Chondrocyte (in vitro differentiated cells): ENCODE measurements at places on chromosomes 13 and 19. TPM values are rescaled to one million over a fixed set of nuclear protein-coding genes. Genes with fewer than 3 reads are reported as not detected.
A peak's percentile ranks its signal among the peaks of the same experiment; 100 is the strongest.

DNA sequence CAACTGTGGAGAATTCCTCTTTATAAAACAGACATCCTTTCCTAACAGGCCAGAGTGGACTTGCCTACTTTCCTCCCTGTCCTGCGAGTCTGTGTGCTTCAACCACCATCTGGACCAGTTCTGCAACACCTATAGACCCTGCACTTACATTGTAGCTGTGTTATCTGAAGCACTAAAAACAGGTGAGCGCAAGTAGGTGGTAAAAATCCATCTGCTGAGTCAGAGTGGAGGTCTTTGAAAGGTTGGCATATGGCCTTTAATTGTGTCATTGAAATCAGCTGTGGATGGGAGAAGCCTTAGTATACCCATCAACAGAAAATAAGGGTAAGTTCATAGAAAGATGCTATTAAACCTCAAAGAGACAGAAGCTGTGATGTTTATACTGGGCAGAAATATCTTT is 7.6 kb upstream of the NALCN start:
- H3K4me3 ChIP-seq: no peak overlapping the region
- peaks cover 36% of the 10 kb centered on the region for H3K4me1 ChIP-seq
- H3K27ac ChIP-seq: no peak overlapping the region
- H3K36me3 ChIP-seq: peaks cover 2% of the 10 kb centered on the region

DNA sequence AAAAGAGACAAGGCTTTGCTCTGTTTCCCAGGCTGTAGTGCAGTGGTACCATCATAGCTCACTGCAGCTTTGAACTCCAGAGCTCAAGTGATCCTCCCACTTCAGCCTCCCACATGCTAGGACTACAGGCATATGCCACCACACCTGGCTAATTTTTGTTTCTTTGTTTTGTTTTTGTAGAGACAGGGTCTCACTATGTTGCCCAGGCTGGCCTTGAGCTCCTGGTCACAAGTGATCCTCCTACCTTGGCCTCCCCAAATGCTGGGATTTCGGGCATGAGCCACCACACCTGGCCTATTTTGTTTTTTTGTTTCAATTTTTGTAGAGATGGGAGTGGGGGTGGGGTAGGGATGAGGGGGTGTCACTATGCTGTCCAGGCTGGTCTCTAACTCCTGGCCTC is 6.9 kb downstream of the WDR87 start:
- no peaks in the 10 kb centered on the region for H3K36me3 ChIP-seq
- no peak overlapping the region for H3K27ac ChIP-seq
- no peak for DNase-seq
- no peaks in the 10 kb centered on the region for H3K27me3 ChIP-seq
- H3K4me1 ChIP-seq: no peaks in the 10 kb centered on the region

DNA sequence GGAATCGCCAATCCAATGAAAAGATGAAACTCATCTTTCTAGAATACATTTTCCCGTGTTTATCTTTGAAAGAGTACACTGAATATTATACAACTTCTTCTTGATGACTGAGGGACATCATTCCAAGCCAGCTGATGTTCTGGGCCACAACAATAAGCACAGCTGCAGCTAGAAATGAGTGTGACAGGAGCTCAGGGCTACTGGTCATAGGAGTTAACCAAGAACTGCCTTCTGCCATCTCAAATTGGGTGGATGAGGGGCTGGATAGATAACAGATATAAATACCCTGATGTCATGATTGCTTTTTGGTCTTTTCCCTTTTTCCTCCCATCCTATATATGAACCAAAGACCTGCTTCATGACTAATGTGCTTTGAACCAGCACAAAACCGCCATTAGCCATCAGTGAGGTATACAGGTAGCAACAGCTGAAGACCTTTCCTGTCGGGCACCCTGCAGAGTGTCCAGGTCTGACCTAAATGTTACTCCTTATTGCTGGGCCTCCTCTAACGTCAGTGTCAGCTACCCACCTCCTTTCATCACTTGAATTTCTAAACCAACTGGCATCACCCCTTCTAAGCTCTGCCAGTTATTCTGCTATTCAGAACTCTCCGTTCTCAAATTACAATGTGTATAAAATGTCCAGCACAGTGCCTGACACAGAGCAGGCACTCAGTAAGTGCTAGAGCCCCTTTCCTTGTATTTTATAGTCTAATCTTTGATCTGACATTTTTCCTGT is 178.2 kb downstream of the ENOX1 start:
- H3K27ac ChIP-seq: no peak overlapping the region
- no peak for DNase-seq
- H3K36me3 ChIP-seq: peaks cover 11% of the 10 kb centered on the region
- no peak overlapping the region for H3K4me3 ChIP-seq
- H3K27me3 ChIP-seq: no peaks in the 10 kb centered on the region

- no peaks in the 10 kb centered on the region for H3K4me1 ChIP-seq
- H3K27ac ChIP-seq: no peak overlapping the region
- H3K27me3 ChIP-seq: no peaks in the 10 kb centered on the region
- no peaks in the 10 kb centered on the region for H3K36me3 ChIP-seq
- H3K4me3 ChIP-seq: no peak overlapping the region
Observed at GRCh38 chr13:85610024-85610423, 189.2 kb downstream of the SLITRK6 start.

DNA sequence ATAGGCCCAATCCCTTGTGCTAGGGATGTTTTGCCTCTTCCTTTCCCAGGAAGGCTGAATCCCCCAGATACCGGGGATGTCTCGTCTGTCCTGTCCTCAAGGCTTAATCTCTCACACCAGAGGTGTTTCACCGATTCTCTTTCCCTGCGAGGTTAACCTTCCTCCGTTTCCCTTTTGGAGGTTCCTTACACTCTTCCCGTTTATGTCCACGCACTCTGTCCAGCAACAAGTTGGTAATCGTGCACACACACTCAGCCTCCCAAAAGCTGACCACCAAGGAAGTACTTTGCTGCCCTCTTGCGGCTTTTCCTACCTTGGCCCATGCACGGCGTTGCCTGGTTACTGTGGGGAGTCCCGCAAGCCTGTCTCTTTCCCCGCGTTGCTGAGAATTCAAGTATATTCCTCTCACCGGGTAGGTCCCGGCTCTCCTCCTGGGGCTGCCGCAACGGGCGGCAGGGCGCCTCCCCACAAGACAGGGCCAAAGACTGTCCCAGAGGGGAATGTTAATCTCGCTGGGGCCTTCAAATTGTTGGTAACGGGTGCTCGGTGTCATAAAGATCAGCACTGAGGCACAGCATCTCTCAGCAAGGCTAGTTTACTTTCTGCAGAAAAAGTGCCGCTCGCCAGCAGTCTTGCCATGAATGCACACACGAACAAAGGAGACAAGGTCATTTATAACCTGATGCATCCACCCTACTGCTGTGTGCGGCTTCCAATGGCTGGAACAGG is 36.7 kb upstream of the CD177 start:
- H3K4me1 ChIP-seq: no peaks in the 10 kb centered on the region
- H3K27ac ChIP-seq: no peak overlapping the region
- no peak overlapping the region for H3K4me3 ChIP-seq

The CCDC169 gene
- 1.8 to 2.3 TPM (median 2.2 TPM) in 3 replicates for total RNA-seq

The B3GNT8 gene
- total RNA-seq: 0.23 to 0.70 TPM in 2 of 3 replicates, not detected in the other

The CGB5 gene
- total RNA-seq: 1.6 TPM in 1 of 3 replicates, not detected in the others

The PABPC3 gene
- 0.12 to 0.22 TPM (median 0.18 TPM) in 3 replicates for total RNA-seq

- no peak for DNase-seq
- H3K36me3 ChIP-seq: no peaks in the 10 kb centered on the region
- no peak overlapping the region for H3K4me3 ChIP-seq
- no peak overlapping the region for H3K27ac ChIP-seq
- H3K4me1 ChIP-seq: peaks cover 9% of the 10 kb centered on the region
- no peaks in the 10 kb centered on the region for H3K27me3 ChIP-seq
Observed at GRCh38 chr13:95484052-95484451, 68.5 kb upstream of the CLDN10 start.

The TPGS1 gene
- total RNA-seq: 18.3 to 22.6 TPM (median 21.3 TPM) in 3 replicates

- DNase-seq: no peak
- H3K4me1 ChIP-seq: peaks cover 5% of the 10 kb centered on the region
- no peaks in the 10 kb centered on the region for H3K36me3 ChIP-seq
- H3K27me3 ChIP-seq: peaks cover 12% of the 10 kb centered on the region
- H3K27ac ChIP-seq: no peak overlapping the region
- no peak overlapping the region for H3K4me3 ChIP-seq
Observed at GRCh38 chr13:31092646-31093045, 69.1 kb downstream of the HSPH1 start.

GRCh38 chr13:29849731-29850212 is 645 bp downstream of the UBL3 start:
- no peak for DNase-seq
- no peaks in the 10 kb centered on the region for H3K27me3 ChIP-seq

The KLK15 gene
- total RNA-seq: not detected in 3 replicates

The FGF22 gene
- total RNA-seq: not detected in 3 replicates

- H3K4me1 ChIP-seq: no peaks in the 10 kb centered on the region
- no peak overlapping the region for H3K4me3 ChIP-seq
- no peaks in the 10 kb centered on the region for H3K36me3 ChIP-seq
- H3K27ac ChIP-seq: no peak overlapping the region
- no peak for DNase-seq
- peaks cover 1% of the 10 kb centered on the region for H3K27me3 ChIP-seq
Observed at GRCh38 chr13:40094056-40094455, 438.6 kb downstream of the COG6 start.

DNA sequence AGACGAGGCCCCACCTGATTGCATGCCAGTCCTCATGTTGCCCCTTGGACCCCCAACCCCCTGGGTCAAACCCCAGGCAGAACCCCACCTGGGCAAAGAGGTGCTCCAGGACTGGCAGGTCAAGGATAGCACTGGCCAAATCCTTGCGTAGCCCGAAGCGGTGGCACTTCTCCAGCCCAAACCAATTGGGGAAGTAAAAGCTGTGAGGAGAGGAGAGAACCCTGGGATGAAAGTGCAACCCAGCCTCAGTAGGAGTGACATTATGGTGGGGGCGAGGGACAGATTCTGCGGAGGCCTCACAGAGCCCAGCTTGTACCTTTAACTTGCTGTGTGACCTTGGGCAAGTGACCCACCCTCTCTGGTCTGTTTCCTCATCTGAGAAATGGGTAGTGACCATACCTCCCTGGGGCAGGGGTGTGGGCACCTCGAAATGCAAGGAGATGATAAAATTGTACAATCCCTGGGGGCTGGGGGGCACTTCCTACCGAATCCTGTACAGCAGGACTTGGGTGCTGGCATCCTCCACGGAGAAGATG is 4.4 kb downstream of the JAK3 start:
- H3K36me3 ChIP-seq: no peaks in the 10 kb centered on the region
- peaks cover 8% of the 10 kb centered on the region for H3K27me3 ChIP-seq
- H3K4me1 ChIP-seq: peaks cover 14% of the 10 kb centered on the region

The ABCC4 gene
- total RNA-seq: 7.2 to 11.2 TPM (median 10.6 TPM) in 3 replicates

GRCh38 chr19:45560686-45561085 is 23.9 kb downstream of the OPA3 start:
- peaks cover 5% of the 10 kb centered on the region for H3K4me1 ChIP-seq
- peaks cover 2% of the 10 kb centered on the region for H3K36me3 ChIP-seq
- H3K27ac ChIP-seq: no peak overlapping the region
- DNase-seq: no peak

The GJB2 gene
- not detected in 3 replicates for total RNA-seq

DNA sequence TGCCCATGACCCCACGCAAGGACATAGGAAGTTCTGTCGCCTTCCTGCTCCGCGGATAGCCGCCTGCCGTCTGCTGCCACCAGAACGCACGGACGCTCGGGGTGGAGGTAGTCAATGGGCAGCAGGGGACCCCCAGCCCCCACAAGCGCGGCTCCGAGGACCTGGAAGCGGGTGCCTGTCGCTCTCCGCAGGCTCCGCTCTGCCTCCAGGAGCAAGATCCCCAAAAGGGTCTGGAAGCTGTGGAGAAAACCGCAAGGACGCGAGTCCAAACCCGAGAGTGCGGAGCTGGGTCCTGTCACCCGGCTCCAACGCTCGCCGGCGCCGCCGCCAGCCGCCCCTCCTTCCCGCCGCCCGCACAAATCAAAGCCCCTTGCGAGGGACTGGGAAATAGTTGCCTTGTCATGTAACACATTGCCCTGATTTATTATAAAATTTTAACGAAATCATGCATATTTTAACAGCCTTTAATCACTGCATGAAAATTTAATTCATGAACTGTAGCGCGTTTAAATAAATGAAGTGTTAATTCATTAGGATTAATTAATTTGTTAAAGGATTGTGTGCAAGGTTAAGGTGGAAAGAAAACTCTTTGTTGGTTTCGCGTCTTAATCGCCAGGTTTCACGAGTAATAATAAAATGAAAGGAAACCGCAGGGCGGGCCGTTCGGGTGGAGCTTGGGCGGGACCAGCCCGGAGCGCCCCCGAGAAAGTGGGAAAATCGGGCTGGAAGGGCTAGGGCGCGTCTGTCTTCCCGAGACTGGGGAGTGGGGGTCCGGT is 5.5 kb upstream of the POU4F1 start:
- H3K36me3 ChIP-seq: peaks cover 4% of the 10 kb centered on the region
- peaks cover 75% of the 10 kb centered on the region for H3K27me3 ChIP-seq
- H3K27ac ChIP-seq: no peak overlapping the region
- DNase-seq: peak; percentile 81
- peak overlapping the region; percentile 69 for H3K4me3 ChIP-seq

- H3K27ac ChIP-seq: no peak overlapping the region
- H3K27me3 ChIP-seq: no peaks in the 10 kb centered on the region
- no peak for DNase-seq
- peaks cover 5% of the 10 kb centered on the region for H3K36me3 ChIP-seq
Observed at GRCh38 chr19:39816287-39817048, 17.5 kb downstream of the DYRK1B start.

DNA sequence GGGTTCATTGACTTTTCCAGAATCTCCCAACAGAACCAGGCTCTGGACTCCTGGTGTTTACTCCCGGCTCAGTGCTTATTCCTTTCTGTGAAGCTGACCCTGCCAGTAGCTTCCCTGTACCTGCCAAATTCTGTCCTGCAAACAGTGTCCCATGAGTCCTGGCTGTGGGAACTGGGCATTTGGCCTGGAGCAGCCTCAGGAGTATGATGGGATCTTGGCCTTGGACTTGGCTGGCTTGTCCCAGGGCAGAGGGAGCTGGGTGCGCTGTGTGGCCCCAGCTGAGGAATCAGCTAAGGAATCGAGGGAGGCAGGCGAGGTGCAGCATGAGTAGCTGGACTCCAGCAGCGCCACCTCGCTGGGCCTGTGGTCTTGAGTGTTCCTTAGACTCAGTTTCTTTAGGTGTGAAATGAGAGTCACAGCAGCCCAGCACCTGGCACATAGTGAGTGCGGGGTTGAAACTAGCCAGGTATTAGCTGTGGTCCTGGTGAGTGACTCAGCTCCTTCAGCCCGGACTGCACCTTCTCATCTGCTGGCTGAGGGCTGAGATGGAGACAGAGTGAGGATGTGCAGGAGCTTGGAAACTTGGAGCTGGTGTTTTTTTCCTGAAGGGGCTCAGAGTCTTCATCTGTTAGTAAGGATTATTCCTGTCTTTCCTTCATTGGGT is 10.4 kb downstream of the CLASRP start:
- no peak for DNase-seq
- peak overlapping the region; percentile 63 for H3K27ac ChIP-seq
- H3K4me3 ChIP-seq: no peak overlapping the region
- H3K4me1 ChIP-seq: peaks cover 10% of the 10 kb centered on the region
- no peaks in the 10 kb centered on the region for H3K27me3 ChIP-seq
- peaks cover 9% of the 10 kb centered on the region for H3K36me3 ChIP-seq

- no peaks in the 10 kb centered on the region for H3K36me3 ChIP-seq
- H3K4me1 ChIP-seq: peaks cover 11% of the 10 kb centered on the region
- H3K4me3 ChIP-seq: no peak overlapping the region
- no peak for DNase-seq
- H3K27me3 ChIP-seq: no peaks in the 10 kb centered on the region
Observed at GRCh38 chr13:64234255-64234654, 2818.6 kb upstream of the PCDH20 start.
